Breast epithelium (tissue), 4 donors: ENCODE measurements at places on chromosomes 3 and 15. TPM values are rescaled to one million over a fixed set of nuclear protein-coding genes. Genes with fewer than 3 reads are reported as not detected.

DNA sequence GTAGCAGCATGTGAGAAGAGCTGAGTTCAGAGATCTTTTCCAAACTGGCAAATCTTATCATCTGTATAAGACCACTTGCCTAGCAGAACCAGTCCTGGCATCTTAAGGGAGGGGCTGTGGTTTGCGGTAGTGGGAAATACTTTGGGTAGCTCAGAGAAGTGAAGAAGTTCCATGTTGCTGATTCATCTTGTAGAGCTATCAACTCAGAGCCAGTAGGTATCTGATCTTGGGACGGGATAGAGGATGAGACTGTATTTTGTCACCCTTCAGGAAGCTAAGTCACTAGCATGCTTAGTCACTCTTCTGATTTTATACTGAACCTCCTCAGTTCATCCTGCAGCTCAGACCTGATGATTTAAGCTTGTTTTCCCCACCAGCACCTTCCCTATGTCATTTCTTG, 211.4 kb downstream of the NR1D2 start:
- DNase-seq: no peak

GRCh38 chr15:55319537-55320237, 665 bp downstream of the PIGB start:
- DNase-seq: no peak

GRCh38 chr15:48458876-48459275, 127.6 kb downstream of the DUT start:
- DNase-seq: no peak

DNA sequence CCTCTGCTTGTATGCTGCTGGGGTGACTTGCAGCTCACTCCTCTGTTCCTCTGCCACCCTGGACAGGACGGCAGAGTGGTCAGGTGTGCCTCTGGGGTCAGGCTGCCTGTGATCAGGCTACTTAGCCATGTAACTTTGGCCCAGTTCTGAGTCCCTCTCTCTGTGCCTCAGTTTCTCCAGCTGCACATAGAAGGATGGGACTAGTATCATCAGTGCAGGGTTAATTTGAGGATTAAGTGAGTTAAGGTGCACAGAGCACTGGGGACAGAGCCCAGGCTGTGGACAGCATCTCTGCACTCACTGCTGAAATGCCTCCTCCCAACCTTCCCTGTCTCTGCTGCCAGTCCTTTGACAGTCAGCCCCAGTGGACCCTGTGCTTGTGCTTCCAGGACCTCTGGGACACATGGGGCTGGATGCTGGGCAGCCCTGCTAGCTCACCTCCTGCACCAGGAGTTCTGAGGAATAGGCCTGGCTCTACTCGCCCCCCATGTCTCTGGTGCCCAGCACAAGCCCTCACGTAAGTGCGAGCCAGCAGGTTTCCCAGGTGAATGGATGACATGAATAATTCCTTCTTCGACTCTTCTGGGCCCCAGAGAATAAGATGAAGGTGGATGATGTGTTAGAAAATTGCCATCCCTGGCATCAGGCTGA, 19.3 kb upstream of the PRR23E start:
- no peak for DNase-seq

- DNase-seq: no peak
Measured at GRCh38 chr15:48478581-48478980, 147.4 kb downstream of the DUT start.

GRCh38 chr3:124258057-124258500, 266.2 kb upstream of the ROPN1 start:
- no peak for DNase-seq

GRCh38 chr15:46701896-46702295, 1015.4 kb upstream of the SEMA6D start:
- no peak for DNase-seq

GRCh38 chr3:28752290-28752689, 403.7 kb upstream of the AZI2 start:
- DNase-seq: no peak

GRCh38 chr3:1394188-1394587, 301.4 kb downstream of the CNTN6 start:
- no peak for DNase-seq

The GOLGA6L1 gene
- total RNA-seq: not detected

The NAA80 gene
- total RNA-seq: 6.0 TPM
